ENCODE measurements at places on chromosomes 1 and 21.
A peak's percentile ranks its signal among the peaks of the same experiment; 100 is the strongest.

DNA sequence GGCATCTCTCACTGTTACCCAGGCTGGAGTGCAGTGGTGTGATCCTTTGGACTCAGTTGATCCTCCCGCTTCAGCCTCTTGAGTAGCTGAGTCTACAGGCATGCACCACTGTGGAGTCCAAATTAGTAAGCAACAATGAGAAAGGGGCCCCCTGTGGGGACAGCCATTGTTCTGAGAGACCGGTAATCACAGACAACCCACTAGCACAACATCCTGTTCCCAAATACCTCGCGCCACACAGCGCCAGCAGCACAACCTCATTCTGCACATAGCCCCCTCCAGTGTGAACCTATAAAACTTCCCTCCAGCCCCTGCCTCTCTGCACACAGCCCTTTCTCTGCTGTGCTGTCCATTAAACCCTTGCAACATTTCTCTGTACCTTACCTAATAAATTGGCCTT is 226.4 kb downstream of the DYRK1A start:
- no peak for ATAC-seq

- ATAC-seq = no peak
Measured at GRCh38 chr1:101013776-101014175, 11.8 kb downstream of the DPH5 start.

DNA sequence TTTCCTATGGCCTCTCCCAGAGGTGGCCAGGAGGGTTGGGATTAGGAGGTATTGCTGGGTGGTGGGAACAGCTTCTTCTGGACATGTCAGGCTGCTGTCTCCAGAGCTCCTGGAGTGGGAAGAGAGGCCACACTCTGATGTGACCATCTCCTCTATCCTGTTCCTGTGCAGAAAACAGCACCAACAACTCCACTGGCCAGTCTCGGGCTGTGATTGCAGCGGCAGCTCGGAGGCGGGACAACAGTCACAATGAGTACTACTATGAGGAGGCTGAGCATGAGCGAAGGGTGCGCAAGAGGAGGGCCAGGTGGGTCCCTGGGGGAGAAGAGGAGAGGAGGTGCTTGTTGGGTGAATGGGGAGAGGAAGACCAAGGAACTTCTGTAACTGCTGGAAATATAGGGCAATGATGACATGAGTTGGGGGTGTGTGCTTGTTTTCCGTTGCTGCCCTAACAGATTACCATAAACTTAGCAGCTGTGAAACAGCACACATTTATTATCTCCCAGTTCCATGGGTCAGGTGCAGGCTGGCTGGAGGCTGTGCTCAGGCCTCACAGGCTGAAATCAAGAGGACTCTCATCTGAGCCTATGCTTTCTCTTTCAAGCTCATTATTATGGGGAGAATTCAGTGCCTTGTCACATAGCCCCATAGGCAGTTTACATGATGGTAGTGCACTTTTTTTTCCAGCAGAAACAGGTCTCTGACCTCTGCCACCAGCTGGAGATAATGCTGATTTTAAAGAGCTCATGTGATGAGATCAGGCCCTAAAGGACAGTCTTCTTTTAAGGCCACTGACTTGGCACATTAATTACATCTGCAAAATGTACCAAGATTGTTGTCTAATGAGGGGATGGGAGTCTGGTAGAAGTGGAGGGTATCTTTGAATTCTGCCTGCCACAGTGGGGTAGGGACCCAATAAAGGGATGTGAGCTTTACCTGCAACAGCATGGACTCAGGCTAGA is 20.8 kb downstream of the VANGL2 start:
- no peak for ATAC-seq

GRCh38 chr1:226443033-226443432 is 35.1 kb upstream of the PARP1 start:
- no peak for ATAC-seq

DNA sequence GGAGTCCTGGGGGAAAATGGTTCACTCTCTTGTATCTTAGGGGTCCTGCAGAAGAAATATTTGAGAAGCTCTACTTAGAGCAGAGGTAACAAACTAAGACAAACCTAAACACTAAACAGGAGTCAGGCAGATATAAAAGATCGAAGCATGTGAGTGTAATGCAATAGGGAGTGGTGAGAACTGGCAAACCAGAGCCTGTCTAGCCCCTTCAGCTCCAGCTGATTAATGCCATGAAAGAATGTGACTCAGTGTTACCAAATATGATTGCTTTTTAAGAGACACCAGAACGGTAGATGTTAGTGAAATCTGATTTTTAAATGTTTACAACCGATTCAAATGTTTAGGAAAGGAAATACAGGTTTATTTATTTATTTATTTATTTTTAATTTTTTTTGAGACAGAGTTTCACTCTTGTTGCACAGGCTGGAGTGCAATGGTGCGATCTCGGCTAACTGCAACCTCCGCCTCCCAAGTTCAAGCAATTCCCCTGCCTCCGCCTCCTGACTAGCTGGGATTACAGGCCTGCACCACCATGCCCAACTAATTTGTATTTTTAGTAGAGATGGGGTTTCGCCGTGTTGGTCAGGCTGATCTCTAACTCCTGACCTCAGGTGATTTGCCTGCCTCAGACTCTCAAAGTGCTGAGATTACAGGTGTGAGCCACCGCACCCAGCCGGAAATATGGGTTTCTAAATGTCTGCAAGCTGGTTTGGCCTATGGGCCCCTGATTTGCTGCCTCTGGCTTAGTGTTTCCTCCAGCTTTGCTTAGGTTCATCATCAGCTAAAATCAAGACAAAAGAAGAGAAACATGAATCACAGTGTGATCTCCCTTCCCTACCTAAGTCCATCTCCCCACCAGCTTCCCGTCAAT is 12.2 kb downstream of the TXNIP start:
- ATAC-seq = no peak

- ATAC-seq = no peak
Measured at GRCh38 chr1:159921251-159921650, 4.1 kb downstream of the TAGLN2 start.

DNA sequence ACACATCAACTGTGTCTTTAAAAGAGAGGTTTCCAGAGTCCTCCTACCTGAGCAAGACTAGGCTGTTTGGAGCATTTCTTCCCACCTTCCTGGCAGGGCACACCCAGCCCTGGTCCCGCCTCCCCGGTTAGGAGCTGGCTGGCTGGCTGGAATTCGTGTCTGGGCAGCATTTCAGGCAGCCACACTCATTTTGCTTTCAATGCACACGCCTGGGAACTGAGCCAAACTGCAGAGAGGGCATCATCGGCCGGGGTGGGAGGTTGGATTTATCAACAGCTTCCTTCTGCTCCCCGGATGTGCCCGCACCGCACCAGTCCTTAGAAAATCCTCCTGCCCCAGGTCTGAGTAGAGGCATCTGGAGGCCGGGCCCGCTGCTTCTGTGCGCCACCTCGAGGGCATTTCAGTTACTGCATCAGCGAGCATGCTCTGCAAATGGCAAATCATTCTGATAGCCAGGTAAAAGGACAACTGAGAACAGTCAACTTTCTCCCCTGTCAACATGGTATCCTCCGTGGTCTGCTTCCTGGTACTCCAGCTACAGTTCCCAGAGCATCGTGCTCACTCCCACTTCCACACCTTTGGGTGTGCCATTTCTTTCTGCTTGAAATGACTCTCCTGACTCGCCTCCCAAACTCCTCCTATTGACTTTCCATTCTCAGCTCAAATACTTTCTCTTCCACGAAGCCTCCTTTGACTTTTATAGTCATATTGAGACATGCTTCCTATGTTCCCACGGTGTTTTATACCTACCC is 20.6 kb downstream of the TCEA3 start:
- peak; percentile 98 for ATAC-seq

GRCh38 chr1:183080406-183080805 is 57.2 kb downstream of the LAMC1 start:
- ATAC-seq = peak; percentile 41

GRCh38 chr1:28370239-28371009 is 884 bp downstream of the PHACTR4 start:
- peak; percentile 51 for ATAC-seq

GRCh38 chr1:84298684-84299535 is 2.6 kb upstream of the SAMD13 start:
- ATAC-seq = peak; percentile 58

GRCh38 chr21:36792505-36792967 is 93.6 kb downstream of the SIM2 start:
- no peak for ATAC-seq

DNA sequence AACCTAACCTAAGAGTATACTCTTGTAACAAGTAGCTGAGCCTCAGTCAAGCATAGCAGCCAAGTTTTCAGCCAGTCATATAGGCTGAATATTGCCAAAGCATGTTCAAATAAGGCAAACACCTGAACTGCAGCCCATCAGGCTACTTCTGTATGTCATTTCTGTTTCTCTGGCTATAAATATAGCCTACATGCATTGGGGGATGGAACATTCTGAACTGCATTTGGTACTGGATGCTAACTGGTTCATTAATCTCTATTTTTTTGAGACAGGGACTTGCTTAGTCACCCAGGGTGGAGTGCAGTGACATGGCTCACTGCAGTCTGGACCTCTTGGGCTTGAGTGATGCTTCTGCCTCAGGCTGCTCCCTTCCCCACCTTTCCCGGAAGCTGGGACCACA is 37.3 kb downstream of the MAST2 start:
- ATAC-seq = 0 out of 3 replicates have a peak, but pooled peaks have one; percentile 37

GRCh38 chr1:117565076-117565556 is 40.7 kb upstream of the TENT5C start:
- no peak for ATAC-seq

DNA sequence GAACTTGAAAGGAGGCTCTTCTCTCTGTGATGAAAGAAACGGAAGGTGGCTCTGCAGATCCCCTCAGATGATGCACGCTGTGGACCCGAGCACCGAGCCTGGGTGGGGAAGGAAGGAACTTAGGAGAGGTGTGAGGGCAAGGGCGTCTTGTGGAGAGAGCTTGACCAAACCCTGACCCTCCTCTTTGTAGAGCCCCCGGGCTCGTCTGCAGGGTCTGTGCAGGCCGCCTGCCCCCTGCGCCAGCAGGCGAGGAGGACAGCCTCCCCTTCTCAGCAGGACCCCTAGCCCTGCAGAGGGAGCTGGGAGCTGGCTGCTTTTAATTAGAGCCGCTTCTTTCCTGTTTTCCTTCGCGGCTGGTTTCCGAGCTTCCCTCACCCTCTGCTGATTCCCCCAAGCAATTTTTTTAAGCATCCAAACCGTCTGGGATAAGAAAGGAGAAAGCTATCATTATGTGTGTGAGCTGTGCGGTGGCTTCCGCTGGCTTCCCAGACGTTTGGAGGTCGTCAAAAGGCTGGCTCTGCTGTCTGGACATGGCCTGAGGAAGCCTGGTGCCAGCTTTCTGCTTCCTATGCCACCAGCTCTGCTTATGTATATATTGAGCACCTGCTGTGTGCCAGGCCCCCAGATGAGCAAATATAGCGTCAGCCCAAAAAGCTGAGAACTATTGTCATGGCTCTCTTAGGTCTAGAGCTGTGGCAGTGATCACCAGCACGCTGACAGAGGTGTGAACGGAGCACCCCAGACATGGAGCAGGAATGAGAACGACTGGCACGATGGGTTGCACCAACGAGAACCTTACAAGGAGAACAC is 160.2 kb upstream of the IRF2BP2 start:
- no peak for ATAC-seq

DNA sequence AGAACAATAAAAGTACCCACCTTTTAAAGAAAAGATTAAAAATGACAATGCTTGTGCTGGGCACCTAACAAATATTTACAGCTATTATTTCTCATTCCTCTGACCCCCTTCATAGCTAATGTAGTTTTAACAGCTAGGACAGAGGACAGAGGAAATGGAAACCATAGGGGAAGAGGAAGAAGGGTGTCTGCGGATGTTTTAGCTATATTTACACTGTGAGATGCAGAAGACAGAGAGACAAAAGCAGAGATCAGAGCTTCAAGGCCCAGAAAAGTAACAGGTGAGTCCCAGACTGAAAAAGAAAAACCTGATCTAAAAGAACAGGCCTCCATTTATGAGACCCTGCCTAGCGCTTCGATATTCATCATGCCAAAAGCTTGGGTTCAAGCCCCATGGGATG is 72.0 kb downstream of the ZNF281 start:
- no peak for ATAC-seq

DNA sequence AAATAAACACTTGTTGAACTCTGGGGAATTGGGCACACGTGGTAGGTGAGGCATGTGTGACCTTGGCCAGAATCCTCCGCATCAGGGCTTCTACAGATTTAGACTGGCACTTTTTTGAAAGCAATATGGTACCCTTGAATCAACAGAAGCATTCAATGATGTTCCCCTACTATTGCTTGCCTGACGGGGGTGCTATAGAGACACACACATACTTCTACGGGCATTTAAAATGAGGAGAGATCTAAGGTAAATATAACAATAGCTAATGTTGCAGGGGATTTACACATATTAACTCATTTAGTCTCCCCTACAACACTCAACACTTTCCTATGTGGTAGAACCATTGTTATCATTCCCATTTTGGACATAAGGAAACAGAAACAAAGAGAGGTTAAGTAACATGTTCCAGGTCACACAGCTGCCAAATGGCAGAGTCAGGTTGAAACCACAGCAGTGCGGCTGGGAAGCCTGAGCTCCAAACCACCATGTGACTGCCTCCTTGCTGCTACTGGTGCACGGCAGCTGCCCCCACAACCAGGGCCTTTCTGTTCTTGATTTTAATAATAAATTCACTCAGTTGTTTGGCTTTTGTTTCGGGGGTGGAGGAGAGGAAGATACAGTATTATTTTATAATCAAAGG is 147.4 kb downstream of the ZNF281 start:
- no peak for ATAC-seq

DNA sequence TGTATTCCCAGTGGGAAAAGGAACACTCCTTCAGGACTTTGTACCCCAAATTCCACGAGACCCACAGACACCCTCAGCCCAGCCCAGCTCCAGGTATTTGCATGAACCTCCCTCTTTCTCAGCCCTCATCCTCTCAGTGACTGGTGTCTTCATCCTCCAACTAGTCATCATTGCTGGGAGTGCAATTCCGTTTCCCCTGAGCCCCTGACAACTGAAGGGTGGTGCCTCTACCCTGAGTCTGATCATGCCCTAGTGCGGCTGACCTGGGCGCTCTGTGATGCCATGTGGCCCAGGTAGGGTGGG is 3.8 kb upstream of the ZNF692 start:
- peak; percentile 5 for ATAC-seq

- peak; percentile 47 for ATAC-seq
Measured at GRCh38 chr1:163436140-163436812, 114.5 kb downstream of the NUF2 start.
